RKO (cell line): ENCODE measurements at places on chromosomes 2 and 18.

- peak; percentile 26 for DNase-seq
These were observed 54.2 kb downstream of the HK2 start for GRCh38 chr2:74887960-74888700.

DNA sequence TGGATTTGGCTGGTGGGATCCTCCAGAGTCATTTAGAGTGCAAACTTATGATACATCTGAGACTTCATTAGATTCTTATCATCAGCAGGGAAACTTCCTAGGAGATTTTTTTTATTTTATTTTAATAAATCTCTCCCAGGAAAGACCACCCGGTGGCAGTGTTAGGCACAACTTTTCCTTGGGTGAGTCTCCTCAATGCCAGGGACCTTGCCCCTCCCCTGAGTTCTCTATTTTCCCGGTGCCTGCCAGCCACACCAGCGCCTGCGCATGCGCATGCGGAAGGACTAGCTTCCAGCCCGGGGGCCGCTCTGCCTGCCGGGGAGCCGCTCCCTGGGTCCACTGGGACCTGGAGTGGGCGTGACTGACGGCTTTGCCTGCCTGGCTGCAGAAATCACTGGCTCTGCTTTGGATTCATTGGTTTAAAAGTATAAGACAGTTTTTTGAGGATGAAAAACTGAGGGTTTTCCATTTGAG, 86.6 kb downstream of the TMEM182 start:
- no peak for DNase-seq

GRCh38 chr2:81984969-81985637, 1680.6 kb upstream of the LRRTM1 start:
- no peak for DNase-seq

DNA sequence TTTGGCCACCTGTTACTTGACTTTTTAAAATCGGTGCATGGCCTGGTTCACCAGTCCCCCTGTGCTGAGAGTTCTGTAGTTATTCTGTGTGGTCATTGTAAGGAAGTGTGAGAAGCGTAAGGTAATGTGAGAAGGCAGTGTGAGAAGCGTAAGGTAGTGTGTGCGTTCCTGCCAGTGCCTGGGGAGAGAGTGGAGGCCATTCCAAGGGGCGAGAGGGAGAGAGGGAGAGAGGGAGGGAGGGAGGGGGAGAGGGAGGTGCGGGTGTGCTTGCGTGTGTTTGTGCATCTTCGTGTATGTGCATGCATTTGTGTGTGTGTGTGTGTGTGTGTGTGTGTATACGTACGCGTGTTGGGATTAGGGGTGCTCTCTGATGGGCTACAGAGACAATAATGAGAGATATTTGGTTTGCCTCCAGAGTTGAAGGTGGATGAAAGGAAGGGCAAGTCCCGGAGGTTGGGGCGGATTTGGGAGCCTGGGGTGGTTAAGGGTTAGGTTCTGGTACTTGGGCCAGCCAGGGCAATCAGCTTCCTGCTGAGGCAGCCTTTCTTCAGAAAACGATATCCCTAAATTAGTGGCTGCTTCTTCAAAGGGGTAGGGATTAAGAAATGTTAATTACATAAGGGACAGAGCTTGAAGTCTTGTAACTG, 53.7 kb downstream of the SGPP2 start:
- DNase-seq = no peak

- DNase-seq = no peak
These were observed 556.4 kb downstream of the ERBB4 start for GRCh38 chr2:211982162-211982561.

- peak; percentile 64 for DNase-seq
These were observed 34.9 kb downstream of the G6PC2 start for GRCh38 chr2:168935810-168936581.

GRCh38 chr2:64295326-64296139, 151.3 kb upstream of the PELI1 start:
- no peak for DNase-seq

GRCh38 chr2:48668992-48669391, 51.3 kb downstream of the GTF2A1L start:
- no peak for DNase-seq

DNA sequence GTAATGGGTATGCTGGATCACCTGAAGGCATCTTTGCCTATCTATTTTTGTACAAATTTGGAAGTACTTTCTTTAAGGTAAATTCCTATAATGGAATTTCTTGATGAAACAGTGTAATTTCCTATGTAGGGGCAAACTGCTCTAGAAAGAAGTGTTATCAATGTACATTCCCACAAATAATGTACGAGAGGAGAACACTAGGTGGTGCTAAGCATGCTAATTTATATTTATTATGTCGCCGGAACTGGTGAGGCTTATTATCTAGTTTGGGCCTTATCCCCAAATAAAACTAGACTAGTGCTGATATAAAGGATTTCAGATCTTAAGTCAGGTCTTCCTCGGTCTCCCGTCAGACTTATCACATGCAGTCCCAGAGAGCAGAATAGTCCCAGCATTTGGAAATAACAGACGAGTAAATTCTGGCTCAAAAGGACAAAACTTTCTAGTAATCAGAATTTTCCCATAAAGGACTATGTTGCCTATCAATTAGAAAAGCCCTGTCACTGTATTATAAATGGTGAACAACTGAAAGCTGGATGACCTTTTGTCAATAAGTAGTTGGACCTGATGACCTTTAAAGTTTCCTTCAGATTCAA, 86.9 kb upstream of the RBBP8 start:
- DNase-seq = peak; percentile 42

- DNase-seq = no peak
These were observed 33.4 kb upstream of the GAREM2 start for GRCh38 chr2:26139269-26140183.

- no peak for DNase-seq
These were observed 734.8 kb upstream of the SALL3 start for GRCh38 chr18:78244779-78245178.

DNA sequence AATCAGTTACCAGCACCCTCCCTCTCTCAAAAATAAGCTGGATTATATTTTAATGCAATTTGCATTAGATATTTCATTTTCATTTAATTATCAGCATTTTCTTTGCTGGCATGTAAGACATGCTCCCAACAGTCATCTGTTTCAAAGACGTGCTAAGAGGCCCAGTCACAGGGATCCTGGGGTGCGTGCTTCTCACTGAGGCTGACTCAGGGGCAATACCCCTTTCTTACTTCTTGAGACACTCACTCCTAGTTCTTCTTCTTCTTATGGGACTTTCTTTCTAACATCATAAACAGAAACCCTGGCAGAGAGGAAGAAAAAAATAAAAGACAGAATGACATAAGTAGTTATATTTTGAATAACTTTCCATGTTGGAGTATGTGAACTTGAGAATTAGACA, 372.1 kb upstream of the MEX3C start:
- DNase-seq = no peak

GRCh38 chr2:66494708-66495107, 59.8 kb downstream of the MEIS1 start:
- no peak for DNase-seq

DNA sequence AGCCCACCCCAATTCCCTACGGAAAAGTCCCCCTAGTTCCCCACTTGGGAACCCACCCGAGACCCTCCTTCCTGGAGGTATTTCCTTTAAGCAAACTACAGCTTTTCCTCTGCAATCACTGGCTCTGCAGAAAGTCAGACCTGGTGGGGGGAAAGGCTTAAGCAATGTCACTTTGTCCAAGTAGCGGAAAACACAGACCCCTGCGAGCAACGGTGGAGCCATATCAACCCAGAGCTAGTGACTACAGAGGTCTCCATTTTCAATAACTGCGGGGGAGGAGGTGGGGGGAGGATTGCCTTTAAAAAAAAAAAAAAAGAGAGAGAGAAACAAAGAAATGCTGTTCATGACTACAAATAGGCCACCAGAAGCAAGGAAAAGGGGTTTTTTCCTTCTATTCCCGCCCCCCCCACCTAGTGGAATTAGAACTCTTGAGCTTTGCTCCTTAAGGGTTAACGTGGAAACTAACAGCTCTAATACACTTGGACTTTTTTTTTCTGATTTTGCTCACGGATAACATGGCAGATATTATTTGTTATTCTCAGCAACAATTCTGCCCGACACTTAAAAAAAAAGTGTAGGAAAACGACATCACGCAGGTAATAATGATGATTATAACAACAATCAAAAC, 1.1 kb upstream of the FRZB start:
- DNase-seq = no peak

DNA sequence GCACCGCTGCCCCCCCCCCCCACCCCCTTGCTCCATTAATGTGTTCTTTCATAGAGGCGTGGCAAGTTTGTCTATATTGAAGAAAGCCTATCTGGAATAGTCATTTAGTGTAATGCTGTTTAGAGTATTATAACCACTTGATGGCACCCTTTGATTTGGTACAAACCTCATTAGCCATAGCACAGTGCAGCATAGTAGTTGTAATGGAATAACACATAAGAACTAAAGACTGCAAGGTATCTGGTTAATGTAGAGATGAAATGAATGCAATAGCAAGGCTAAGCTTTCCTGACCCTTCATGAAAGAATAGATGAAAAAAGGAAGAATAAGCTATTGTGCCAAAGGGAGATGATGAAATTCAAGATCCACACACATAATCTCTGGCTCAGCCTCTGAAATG, 81.9 kb downstream of the EHBP1 start:
- DNase-seq = peak; percentile 73

DNA sequence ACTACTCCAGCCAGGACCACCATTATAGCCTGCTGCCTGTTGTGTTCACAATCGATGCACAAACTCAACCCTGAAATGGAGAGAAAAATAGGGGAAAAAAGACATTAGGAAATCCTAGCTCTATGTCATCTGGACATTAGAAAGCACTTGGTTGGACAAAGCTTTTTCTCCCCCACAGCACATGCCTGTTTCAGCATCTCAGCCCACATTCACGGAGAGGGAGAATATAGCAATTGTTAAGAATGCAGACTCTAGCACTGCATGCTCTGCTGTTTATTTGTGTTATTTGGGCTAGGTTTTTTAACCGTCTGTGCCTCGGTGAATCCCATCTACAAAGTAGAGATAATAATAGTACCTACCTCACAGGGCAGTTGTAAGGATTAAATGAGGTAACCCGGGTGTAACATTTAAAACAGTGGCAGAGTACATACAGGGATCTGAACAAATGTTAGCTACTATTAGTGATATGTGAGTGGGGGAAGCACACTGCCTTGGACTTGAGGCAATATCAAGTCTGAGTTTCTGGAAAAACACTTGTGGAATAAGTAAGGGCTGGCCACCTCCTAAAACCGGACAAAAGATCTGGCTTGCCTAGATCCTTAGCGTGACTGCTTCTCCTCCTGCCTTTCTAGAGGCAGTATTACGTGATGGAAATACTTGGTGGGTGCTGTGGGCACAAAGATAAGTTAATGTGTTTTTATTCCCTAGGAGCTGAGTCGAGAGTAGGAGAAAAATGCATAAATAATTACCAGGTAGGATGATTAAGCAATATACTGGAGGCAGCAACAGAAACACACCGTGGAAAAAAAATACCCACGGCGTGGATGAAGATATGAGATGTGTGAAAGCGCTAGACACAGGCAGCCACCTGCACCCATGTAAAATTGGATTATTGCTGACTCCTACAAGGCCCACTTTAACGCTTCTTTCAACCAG, 1.0 kb upstream of the PPP1CB start:
- peak; percentile 30 for DNase-seq

DNA sequence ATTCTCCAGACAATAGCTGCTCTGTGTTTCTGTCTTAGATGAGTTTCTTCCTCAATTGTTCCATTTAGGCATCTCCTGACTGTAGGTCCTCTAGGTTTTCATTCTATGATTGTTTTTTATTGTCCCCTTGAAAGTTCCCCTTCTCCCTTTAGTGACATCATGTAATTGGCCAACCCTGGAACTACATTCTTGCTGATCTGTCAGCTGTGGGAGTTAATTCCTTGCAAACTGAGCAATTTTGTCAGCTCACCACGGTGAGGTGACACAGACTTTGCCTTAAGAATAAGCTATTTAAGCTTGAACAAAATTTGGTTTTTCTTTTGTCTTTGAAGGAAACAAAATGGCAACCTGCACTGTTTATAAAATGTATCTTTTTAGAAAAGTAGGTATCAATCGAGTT, 95.9 kb downstream of the TXNL1 start:
- no peak for DNase-seq

- DNase-seq = no peak
These were observed 39.3 kb upstream of the NFATC1 start for GRCh38 chr18:79356435-79356834.

DNA sequence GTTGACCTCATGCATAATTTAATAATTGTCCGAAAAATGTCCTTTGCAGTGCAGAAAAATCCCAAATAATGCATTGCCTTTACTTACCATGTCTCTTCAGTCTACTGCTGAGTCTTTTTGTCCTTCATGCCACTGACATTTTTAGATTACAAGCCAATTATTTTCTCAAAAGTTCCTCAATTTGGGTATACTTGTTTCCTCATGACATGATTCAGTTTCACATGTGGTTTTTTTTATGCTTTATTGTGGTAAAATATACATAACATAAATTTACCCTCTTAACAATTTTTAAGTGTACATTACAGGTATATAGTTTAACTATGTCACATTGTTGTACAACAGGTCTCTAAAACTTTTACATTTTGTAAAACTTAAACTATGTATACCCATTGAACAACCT, 81.0 kb downstream of the EPC2 start:
- no peak for DNase-seq

DNA sequence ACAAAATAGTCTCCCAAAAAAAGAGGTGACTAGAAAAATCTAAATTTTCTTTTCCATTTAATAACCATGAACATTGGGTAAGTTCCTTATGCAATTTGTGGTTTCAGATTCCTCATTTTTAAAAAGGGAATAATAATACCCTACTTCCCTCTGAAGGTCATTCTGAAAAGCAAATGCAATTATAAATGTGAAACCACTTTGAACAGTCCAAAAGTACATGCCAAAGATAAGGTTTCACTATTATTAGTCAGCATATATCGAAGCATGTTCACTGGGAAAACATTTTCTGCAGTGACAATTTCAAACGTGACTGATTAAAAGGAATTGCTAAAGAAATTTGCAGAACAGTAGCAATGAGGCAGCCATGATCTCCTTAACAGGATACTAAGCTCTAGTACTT, 100.1 kb upstream of the RNF152 start:
- DNase-seq = peak; percentile 7

DNA sequence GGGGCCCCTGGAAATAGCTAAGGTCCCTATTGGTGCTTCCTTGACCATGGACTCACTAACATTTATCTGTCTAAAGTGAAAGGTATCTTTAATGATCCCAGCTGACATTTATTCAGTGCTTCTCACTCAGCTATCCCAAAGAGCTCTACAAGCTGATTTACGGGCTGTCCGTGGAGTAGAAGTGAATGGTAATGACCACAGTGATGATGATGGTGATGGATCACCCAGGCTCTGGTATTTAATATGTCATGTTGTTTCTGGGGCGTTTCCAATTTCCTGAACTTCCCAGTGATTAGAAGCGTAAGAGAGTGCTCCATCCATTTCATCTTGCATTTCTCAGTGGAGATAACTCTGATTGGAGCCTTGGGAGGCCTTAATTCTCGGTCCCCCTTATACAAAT, 304.3 kb downstream of the HRH4 start:
- no peak for DNase-seq
